ENCODE measurements at places on chromosomes 7 and 10. TPM values are rescaled to one million over a fixed set of nuclear protein-coding genes. Genes with fewer than 3 reads are reported as not detected.

Gene ZNF32
- 35.0 TPM for total RNA-seq

Gene CABCOCO1
- total RNA-seq, result 2.3 TPM

Gene CHRM2
- not detected for total RNA-seq

Gene DOCK4
- total RNA-seq, result 38.9 TPM

Gene C10orf67
- total RNA-seq, result 1.6 TPM

Gene ODAD2
- 0.44 TPM for total RNA-seq

Gene CALML5
- not detected for total RNA-seq

Gene CHST3
- 31.5 TPM for total RNA-seq

Gene AP5Z1
- total RNA-seq, result 38.5 TPM

Gene SPDYE6
- not detected for total RNA-seq

Gene ATP5F1C
- 269 TPM for total RNA-seq

Measured in kidney (tissue), 22 donors.